ENCODE measurements at places on chromosomes 3 and 15.

DNA sequence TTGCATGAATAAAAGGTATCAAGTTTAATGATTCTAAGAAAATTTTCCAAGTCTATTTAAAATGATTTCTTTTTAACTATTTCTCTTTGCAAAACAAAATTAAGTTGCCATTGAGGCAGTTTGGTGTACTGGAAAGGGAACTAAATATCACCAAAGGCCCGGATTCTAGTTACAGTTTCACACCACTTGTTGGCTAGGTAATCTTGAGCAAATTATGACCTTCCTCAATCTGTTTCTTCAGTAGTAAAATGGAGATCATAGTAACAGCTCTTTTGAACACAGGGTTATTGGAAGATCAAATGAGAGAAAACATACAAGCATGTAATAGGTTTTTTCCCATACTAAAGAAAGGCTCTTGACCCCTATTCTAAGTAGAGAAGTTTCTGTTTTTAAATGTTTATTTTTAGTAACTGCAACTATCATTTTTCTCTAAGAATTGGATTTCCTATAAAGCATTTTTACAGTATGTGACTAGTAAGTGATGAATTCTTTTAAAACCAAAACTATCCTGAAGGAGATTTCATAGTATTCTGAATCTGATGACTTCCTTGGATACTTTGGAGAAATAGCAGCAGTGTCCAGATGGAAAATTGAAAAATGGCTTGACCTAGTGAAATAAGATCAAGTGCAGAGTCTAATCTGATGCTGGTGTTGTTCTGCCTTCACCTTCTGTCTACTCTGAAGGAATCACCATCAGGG is 15.7 kb downstream of the SCAANT1 start:
- DNase-seq = no peak

- no peak for DNase-seq
Observed at GRCh38 chr3:128051459-128051836, 789 bp upstream of the SEC61A1 start.

GRCh38 chr15:74391582-74392450 is 24.4 kb upstream of the CYP11A1 start:
- no peak for DNase-seq

GRCh38 chr3:14905055-14905657 is 42.2 kb upstream of the NR2C2 start:
- no peak for DNase-seq

GRCh38 chr15:48178648-48178931 is 495 bp upstream of the MYEF2 start:
- DNase-seq = no peak

GRCh38 chr3:112555535-112556170 is 6.1 kb downstream of the ATG3 start:
- DNase-seq = no peak

- no peak for DNase-seq
Observed at GRCh38 chr15:29935296-29936004, 113.2 kb upstream of the TJP1 start.

GRCh38 chr3:72182206-72182605 is 397.3 kb upstream of the PROK2 start:
- DNase-seq = no peak

- no peak for DNase-seq
Observed at GRCh38 chr15:50929062-50929461, 20.6 kb downstream of the AP4E1 start.

DNA sequence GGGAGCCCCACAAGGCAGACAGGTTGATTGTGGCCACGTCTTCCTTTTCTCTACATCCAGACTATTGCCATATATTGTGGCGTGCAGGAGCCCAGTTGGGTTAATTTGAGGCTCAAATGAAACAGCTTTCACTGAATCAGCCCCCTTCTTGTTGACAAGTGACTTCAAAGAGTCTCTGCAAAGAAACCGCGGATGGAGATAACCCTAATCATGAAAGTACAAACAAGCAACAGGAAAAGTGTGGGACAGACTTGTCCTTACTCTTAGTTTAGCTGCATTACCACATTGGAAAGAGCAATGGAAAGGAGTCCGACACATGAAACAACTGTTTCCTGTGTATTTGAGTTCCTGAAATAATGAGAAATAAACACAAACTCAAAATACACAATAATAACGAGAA is 3.3 kb downstream of the TMEM40 start:
- DNase-seq = no peak

DNA sequence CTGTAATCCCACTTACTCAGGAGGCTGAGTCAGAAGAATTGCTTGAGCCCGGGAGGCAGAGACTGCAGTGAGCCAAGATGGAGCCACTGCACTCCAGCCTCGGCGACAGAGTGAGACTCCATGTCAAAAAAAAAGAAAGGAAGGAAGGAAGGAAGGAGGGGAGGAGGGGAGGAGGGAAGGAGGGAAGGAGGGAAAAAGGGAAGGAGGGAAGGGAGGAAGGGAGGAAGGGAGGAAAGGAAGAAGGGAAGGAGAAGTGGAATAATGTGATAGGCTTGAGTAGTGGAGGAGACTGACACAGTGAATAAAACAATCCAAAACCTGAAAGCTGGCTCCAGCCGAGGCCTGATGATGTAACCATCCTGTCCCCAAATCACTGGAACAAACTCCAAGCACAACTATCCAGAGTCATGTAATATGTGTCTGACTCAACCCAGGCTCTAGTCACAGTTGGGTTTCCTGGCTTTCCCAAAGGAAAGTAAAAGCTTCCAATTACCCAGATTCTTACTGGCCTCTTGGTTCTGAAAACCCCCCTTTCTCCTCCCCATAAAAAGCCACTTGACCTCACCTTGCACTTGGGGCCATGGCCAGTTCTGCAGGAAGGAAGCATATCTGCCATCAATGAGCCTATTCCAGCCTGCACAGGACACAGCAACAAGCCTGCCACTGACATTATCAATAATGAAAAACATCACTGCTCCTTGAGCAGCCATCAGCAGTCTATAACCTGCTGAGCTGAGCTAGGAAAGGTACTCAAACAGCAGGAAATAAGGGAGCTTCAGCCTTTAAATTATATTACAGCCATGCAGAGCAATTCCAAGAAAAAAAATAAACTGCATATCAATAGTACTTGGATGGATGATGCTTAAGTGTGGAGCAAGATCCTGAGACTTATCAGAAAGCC is 48.3 kb downstream of the MB21D2 start:
- DNase-seq = no peak

- no peak for DNase-seq
Observed at GRCh38 chr3:175512700-175513099, 653.6 kb downstream of the NAALADL2 start.

GRCh38 chr15:96924570-96924969 is 594.1 kb downstream of the NR2F2 start:
- DNase-seq = no peak

DNA sequence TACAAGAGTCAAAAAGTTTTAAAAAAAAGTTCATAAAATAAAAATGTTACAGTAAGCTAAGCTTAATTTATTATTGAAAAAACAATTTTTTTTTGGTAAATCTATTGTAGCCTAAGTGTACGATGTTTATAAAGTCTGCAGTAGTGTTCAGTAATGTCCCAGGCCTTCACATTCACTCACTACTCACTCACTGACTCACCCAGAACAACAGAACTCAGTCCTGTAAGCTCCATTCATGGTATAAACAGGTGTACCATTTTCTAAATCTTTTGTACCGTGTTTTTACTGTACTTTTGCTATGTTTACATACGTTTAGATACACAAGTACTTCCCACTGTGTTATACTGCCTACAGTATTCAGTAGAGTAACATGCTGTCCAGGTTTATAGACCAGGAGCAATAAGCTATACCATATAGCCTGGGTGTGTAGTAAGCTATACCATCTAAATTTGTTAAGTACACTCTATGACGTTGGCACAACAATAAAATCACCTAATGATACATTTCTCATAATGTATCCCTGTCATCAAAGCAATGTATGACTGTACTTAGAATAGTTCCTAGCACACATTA is 41.2 kb upstream of the ZDHHC23 start:
- no peak for DNase-seq

GRCh38 chr3:53729618-53730017 is 116.6 kb downstream of the CHDH start:
- no peak for DNase-seq

GRCh38 chr3:151085889-151086483 is 522 bp downstream of the MED12L start:
- DNase-seq = no peak

- no peak for DNase-seq
Observed at GRCh38 chr3:39972508-39972907, 163.1 kb downstream of the MYRIP start.

- no peak for DNase-seq
Observed at GRCh38 chr3:20185331-20185678, 701 bp downstream of the SGO1 start.

DNA sequence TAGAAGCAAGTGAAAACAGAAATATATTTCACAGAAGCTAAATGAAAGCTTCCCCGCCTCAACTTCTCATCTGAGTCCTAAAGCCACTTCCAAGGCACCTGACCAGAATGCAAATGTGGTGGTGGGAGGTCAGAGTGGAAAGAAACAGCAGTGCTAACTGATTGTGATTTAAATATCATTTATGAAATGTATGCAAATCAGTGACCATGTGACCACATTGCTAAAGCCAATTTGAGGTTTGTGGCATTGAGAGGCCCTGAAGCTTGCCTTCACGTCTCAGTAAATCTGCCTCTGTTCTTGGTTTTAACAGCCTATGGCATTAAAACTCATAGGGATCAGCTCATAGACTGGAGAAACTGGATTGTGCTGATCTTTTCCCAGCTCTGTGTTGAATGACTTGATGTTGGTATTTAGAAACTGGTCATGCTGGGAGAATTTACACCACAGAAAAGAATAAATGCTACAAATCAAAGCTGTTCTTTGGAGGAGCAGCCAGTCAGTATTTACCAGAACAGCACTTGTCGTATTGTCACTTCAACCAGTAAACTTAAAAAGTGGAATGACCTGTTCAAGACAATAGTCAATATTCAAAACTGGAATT is 481.4 kb upstream of the ALCAM start:
- DNase-seq = no peak

GRCh38 chr3:135458541-135459322 is 506.8 kb upstream of the PPP2R3A start:
- DNase-seq = no peak

GRCh38 chr3:55639896-55640765 is 153.0 kb upstream of the WNT5A start:
- DNase-seq = no peak

GRCh38 chr3:10560060-10560861 is 54.9 kb upstream of the ATP2B2 start:
- no peak for DNase-seq

DNA sequence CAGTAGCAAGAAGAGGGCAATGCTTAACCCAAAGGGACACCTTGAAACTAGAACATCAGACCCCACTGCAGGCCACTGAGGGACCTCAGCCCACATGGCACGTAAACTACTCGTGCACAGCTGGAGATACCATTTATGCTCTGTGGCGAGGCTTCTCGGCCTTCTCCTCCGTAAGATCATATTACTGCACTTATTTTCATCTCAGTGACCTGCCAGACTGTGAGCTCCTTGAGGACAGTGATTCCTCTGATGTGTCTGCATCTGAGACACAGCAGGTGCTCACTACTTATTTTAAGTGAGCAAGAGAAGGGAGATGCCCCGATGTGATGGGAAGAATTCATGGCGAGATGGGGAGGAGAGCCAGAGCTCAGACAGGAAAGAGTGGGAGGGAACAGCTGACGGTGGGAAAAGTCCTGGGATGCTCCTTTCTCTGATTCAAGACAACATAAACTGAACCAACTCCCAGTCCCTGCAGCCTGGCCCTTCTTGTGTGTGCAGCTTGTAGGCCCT is 137.6 kb downstream of the RPLP1 start:
- no peak for DNase-seq
